ENCODE measurements at places on chromosomes 2 and 18.

DNA sequence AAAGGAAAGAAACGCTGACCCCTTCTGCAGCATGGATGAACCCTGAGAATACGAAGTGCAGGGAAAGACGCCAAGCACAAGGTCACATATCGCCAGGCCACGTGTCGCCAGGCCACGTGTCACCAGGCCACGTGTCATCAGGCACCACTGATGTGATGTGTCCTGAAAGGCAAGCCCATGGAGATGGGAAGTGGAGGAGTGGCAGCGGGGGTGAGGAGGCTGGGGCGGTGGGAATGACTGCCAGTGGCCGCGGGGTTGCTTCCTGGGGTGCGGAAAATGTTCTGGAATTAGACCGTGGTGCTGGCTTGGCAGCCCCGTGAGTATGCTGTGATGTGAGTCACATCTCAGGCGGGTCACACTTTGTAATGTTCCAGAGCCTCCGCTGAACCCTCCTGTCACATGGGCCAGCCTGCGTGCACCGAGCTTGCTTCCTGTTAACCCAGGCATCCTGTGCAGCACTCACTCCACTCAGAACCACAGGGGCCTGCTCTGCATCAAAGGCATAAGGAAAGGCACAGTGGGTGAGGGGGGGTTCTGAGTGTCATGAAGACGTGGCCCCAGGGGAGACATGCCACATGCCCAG is 39.0 kb downstream of the SLC66A2 start:
- DNase-seq = peak; percentile 11

DNA sequence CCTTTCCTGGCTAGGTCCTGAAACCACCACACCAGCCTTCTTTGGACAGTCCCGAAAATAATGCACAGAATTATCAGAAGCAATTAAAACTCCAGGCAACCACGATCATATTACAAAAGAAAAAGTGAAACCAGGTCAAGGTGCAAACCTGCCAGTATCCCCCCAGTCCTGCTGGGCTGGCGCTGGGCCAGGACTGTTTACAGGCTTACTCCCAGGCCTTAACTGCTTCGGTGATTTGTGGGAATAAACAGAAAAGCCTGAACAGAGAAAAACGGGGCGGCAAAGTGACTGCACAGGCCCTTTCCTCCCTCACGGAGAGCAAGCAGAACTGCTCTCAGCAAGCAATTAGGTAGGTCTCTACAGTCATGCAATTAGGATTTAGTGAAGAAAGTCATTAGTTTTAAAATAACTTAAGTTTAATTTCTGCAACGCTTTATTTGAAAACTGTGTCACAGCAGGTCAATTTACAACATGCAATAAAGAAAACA is 1.3 kb downstream of the HDAC4 start:
- no peak for DNase-seq

DNA sequence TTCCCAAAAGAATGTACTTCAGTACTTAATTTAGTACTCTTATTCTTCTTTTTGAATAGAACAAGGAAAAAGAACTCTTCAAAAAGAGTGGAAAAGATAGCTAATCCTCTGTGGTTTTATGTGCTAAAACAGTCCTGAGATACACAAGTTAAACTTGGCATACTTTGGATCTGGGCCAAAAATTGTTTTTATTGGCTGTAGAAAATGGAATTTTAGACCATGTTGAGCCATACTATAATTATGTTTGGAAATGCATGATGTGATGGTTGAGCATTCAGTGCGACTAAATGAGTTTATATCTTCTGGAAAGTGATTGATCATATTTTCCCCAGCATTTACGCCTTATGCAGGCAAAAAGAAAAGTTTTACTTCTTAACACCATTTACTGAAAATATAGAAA is 18.0 kb upstream of the PDE1A start:
- no peak for DNase-seq

- no peak for DNase-seq
These were observed 157 bp downstream of the PTGR3 start for GRCh38 chr18:75208836-75209128.

- DNase-seq = no peak
These were observed 75.3 kb downstream of the NFATC1 start for GRCh38 chr18:79471046-79471445.

GRCh38 chr2:127942002-127942401 is 56.2 kb upstream of the AMMECR1L start:
- no peak for DNase-seq
